Vagina (tissue), 2 donors: ENCODE measurements at places on chromosomes 6 and 20. TPM values are rescaled to one million over a fixed set of nuclear protein-coding genes. Genes with fewer than 3 reads are reported as not detected.

DNA sequence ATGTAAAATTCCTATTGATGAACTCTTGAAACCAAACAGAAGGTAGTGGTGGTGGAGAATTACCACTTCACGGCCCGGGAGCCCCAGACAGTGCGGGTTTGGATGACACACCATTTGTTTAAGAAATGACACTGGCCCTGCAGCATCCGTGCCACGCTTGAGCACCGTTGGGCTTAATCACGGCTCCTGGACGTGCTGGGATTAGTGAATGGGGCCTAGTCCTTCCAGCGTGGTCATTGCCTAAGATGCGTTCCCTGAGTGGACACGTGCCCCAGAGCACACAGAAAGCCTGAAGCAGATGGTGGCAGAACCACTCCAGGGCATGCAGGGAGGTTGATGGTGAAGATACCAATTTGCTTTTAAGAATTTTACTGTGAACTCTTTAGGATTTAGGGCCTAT is 14.5 kb downstream of the STX16 start:
- no peak for DNase-seq

GRCh38 chr6:12065321-12066140 is 53.4 kb downstream of the HIVEP1 start:
- no peak for DNase-seq

- DNase-seq: no peak
Measured at GRCh38 chr20:36334281-36335205, 28.4 kb downstream of the DLGAP4 start.

GRCh38 chr6:35248300-35248699 is 11.2 kb upstream of the ZNF76 start:
- no peak for DNase-seq

DNA sequence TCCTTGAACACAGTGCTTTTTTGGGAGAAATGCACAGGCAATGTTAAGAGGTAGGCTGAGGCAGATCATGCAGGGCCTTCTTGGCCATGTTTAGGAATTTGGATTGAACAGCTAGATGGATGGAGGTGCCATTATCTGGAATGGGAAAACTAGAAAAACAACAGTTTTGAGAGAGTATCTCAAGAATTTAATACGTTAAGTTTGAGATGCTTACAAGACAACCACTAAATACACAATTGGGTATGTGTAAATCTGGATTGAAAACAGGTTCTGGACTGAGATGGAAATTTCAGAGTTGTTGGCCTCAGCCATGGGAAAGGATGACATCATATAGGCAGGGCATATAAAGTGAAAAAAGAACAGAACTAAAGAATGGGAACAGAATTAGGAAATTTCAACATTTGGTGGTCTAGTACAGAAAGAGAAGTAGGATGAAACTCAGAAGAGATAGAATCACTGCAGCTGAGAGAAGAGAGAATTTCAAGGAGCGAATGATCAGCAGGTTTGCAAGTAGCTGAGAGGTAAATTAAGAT is 37.1 kb downstream of the NCOA7 start:
- no peak for DNase-seq

GRCh38 chr6:51814418-51814817 is 273.0 kb downstream of the PKHD1 start:
- DNase-seq: no peak

Gene PMEPA1
- total RNA-seq: 11.3 TPM

Gene WFDC12
- 4.4 TPM for total RNA-seq
